Kidney (tissue), 22 donors: ENCODE measurements at places on chromosomes 6 and 20.

GRCh38 chr6:44050872-44051505 lies 76.3 kb downstream of the MRPL14 start:
- no peak for DNase-seq

- no peak for DNase-seq
Measured at GRCh38 chr20:8095648-8096572, 36.2 kb upstream of the PLCB1 start.

- DNase-seq = no peak
Measured at GRCh38 chr6:151690768-151691562, 116.5 kb upstream of the ESR1 start.

DNA sequence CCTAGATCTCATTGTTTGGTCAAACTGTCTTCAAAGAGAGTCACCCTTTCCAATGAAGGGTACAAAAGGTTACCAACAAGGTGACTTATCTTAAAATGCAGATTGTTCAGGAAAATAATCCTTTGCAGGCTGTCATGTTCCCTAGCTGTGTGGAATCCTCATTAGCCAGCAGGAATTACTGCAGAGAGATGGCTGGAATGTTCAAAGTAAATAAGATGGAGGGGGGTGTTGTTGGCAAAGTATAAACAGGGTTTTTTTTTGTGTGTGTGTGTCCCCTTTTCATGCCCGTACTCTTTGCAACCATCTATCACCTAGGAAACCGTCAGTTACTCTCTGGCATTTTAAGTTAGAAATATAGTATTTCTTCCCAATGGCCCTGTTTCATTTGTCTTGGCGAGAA lies 6.5 kb downstream of the NEDD9 start:
- no peak for DNase-seq

DNA sequence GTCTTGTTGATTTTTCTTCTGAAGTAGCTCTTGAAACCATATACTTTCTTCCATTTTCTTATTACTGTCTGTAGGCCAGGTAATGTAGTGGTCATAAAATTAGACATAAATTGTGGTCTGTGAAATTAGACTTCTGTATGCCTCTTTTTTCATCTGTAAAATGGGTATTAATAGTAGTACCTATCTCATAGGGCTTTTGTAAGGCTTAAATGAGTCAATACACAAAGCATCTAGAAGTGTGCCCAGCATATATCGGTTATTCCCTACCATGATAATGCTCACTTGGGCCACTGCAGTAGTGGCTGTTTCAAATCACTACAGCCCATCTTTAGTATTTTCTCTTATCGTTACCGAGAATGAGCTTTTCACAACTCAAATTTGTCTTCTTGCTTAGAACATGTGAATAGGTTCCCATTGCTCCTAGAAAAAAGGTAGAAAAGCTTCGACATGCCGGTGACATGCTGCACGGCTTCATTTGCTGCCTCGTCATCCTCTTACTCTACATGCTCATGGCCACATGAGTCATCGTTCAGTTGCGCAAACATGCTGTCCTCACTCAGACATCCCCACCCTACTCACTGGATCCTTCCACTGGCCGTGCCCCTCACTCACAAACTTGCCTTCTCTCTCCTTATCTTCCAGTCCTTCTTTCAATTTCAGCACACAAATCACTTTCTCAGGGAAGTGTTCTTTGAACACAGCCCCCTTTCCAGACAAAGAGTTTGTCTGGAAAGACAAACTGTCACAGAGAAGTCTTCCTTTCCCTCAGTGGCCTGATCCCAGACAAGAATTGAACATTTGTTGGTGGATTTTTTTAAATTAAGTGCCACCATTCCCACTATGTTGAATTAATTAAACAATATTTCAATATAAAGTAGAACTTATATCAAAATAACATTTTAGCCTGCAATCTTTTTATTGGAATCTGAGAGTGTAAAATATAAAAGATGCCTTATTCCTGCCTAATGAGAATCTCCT lies 32.2 kb upstream of the ERVFRD-1 start:
- DNase-seq = no peak

DNA sequence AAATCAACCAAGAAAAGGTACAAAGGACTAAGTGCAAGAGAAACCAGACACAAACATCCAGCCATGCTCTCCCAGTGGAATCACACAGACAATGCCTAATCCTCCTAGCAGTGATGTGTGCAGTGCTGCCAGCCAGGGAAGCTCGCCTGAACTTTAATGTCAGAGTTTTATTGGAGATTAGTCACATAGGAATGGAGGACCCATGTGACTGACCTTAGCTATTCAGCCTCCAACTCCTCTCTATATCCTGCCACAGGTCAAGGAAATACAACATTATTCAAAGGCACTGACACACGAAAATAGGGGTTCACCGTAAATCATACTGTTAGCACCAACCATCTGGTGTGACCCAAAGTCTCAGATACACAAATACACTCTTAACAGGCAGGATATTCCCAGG lies 684.6 kb downstream of the DOK5 start:
- no peak for DNase-seq

DNA sequence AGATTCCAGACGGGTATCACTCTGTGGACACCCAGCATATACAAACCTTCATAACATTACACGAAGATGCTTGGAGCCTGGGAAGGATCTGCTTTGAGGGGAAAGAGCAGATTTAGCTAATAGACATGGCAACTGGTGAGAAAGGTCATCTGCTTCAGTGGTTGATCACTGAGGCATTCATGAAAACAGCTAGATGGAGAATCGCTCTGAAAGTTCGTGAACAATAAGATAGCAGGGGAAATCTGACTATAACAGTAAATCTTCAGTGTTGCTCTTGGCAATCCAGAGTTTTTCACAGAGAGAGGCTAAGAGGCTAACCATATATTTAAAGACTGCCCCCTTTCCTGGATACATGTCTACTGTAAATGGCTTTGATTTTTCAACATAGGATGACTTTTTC lies 245.3 kb downstream of the FARS2 start:
- DNase-seq = peak; percentile 76

GRCh38 chr6:29487660-29488059 lies at the start of gene MAS1L:
Gene MAS1L, minus strand, starts transcription at chr6:29487956. Its CDS starts 54 bp downstream, at chr6:29487902.
- DNase-seq = no peak

GRCh38 chr20:35283441-35284266 lies 918 bp downstream of the EIF6 start:
- peak; percentile 20 for DNase-seq

- peak; percentile 87 for DNase-seq
Measured at GRCh38 chr6:154154389-154154967, 115.4 kb downstream of the OPRM1 start.
